ENCODE measurements at places on chromosomes 12 and 14. TPM values are rescaled to one million over a fixed set of nuclear protein-coding genes. Genes with fewer than 3 reads are reported as not detected.

CLEC12A gene
- total RNA-seq, result not detected

KCNC2 gene
- total RNA-seq, result not detected

PLEKHD1 gene
- total RNA-seq, result 0.08 TPM

FAM90A1 gene
- total RNA-seq, result not detected

RIMKLB gene
- total RNA-seq, result 17.1 TPM

RHNO1 gene
- total RNA-seq, result 37.7 TPM

OR4E2 gene
- not detected for total RNA-seq

LMNTD1 gene
- total RNA-seq, result 0.13 TPM

SRRM4 gene
- total RNA-seq, result not detected

NINJ2 gene
- total RNA-seq, result 1.9 TPM

GPR132 gene
- total RNA-seq, result 0.08 TPM

PSMB5 gene
- total RNA-seq, result 149 TPM

KITLG gene
- 7.4 TPM for total RNA-seq

EPS8 gene
- 32.0 TPM for total RNA-seq

PLA2G1B gene
- 0.69 TPM for total RNA-seq

CKAP4 gene
- 95.9 TPM for total RNA-seq

GPD1 gene
- total RNA-seq, result 0.28 TPM

ZNF385A gene
- total RNA-seq, result 5.9 TPM

ALG10 gene
- 10.3 TPM for total RNA-seq

TNS2 gene
- total RNA-seq, result 48.1 TPM
